T-cell (primary cell): ENCODE measurements at places on chromosomes 7 and 10.

DNA sequence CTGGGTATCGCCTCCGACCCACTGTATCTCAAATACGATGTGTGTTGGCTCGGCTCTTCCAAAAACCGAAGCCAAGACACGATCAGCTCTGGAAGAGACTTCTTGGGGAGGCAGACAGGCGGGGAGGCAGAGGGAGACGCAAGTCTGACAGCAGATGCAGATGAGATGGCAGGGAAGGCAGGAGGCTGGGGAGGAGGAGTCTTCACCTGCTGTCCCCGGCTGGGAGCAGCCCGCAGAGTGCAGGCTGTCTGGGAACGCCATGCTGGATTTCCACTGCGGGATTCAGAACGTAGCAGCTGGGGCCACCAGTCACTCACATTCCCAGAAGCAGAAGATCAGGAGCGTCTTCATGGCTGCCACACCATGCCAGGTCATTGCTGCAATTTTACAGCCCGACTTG lies 29.4 kb downstream of the CTBP2 start:
- DNase-seq = no peak

GRCh38 chr7:47576031-47576865 lies 5.7 kb downstream of the TNS3 start:
- no peak for DNase-seq

DNA sequence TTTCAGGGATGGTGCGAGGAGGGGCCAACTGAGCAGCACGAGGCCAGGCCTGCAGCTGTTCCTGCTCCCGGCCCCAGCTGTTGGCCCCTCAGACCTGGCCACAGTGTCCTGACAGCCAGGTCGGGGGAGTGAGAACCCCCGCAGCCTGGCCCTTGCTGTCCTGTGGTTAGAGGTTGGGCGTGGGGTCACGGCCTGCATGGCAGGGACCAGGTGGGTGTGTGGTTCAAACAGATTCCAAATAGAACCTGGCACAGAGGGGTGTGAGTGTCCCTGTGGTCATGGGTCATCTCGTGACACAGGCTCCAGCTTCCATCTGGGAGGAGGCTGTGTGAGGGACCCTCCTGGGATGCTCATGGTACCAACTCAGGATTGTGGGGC lies 10.3 kb downstream of the NPTX2 start:
- DNase-seq = no peak

DNA sequence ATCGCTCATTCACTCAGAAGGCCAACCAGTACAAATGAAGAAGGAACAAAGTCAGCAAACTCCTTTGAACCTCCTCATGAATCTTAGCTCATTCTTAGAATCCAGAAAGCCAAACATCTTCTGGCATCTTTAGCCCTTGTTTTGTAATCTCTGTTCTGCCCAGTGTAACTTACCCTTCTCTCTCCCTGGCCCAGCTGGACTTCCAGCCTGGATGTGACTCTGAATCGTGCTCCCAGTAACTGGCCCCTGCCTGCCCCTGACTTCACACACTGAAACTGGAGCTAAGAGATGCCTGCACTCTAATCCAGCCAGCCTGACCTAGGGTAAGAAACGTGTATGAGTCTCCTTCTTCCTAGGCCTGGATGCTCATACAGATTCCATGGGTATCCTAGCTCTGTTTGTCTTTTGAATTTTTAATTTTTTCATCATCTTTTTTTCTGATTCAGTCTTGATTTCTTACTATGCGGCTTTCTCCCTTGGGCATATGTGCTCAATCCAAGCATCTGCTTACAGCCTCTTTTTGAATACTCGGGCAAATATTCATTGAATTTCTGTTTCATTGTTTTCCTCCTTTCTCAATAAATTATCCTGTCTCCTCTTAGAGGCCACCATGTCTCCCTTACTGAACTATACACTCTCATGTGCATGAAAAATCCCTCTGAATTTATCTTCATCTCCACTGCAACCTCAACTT lies 845.6 kb upstream of the AUTS2 start:
- no peak for DNase-seq

DNA sequence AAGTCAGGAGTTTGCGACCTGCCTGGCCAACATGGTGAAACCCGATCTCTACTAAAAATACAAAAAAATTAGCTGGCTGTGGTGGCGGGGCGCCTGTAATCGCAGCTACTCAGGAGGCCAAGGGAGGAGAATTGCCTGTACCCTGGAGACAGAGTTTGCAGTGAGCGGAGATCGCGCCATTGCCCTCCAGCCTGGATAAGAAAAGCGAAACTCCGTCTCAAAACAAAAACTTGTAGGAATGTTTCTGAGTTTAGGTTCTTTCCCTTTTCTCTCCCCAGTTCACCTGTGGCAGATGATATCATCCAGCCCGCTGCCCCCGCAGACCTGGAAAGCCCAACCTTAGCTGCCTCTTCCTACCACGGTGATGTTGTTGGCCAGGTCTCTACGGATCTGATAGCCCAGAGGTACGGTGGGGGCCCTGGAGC lies 138.8 kb upstream of the BTBD16 start:
- DNase-seq = no peak

DNA sequence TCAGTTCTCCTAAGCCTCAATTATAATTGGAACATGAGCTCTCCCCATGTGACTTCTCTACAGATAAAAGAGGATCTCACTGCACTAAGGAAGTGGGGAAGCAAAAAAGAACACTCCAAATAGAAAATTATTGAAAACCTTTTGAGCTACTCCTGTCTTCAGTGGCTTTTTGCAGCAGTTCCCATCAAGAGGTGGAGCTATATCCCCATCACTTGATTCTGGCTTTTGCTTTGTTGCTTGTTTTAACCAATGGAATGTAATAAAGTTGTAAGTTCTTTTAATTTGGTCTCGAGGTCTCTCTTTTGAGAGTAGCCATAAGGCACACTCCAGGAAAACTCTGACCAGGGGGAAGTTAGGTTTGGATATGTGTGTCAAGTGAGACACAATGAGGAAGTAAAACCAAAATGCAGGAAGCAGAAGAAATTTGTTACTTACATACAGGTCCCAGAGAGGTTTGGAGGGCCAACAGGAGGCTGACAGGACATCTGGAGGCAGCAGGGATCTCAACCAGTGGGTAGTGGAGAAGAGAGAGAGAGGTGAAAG lies 569.4 kb downstream of the HTR7 start:
- no peak for DNase-seq

- no peak for DNase-seq
Measured at GRCh38 chr10:129841071-129841470, 123.0 kb downstream of the EBF3 start.

DNA sequence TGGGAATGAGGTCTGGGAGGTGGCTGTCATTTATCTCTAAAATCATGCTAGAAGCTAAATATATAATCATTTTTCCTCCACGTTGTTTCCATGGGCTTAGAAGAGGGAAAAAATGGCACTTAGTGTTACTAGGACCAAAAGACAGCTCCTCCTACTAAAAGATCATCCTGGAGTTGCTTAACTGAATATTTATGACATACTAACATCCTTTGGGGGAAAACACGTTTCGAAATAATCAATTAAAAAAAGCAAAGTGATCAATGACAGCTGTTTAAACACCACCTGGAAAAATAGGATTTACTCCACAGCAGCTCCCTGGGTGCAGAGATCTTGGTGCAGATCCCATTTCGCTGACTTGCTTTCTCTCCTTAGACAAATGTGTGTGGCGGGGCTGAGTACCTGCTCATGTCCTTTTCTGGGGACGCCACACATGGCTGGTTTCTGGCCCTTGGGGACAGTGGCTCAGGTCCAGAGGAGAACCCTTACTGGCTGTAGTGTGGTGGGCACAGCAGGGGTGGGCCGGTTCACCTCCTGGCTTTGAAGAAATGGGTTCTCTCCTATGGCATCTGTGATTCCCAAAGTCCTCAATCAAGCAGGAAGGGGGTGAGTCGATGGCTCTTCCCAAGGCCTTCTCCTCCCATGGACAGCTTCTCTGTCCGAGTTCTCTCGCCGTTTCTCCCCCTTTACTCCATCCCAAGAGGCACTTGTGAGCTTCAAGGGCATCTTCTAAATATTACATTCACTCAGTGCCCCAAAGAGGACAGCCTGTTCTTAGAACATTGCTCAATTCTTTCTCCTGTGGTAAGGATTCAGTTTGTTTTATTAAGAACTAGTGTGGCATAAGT lies 156.4 kb upstream of the KLF14 start:
- DNase-seq = no peak

DNA sequence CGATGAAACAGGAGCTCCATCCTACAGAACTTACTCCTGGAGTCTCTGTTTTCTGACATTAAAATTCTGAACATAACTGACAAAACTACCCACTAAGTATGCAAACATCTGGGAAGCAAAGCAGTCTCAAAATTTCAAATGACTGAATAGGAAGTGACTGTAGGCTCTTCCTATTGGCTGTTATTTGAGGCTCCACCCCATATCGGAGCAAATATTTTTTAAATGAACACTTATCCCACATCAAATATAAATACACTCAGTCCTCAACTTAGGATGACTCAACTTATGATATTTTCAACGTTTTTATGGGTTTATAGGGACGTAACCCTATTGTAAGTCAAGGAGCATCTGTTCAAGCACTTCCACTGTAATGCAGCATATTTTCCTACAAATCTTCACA lies 8.8 kb downstream of the HSPA12A start:
- no peak for DNase-seq

- DNase-seq = no peak
Measured at GRCh38 chr7:85010306-85010705, 176.6 kb downstream of the SEMA3D start.

DNA sequence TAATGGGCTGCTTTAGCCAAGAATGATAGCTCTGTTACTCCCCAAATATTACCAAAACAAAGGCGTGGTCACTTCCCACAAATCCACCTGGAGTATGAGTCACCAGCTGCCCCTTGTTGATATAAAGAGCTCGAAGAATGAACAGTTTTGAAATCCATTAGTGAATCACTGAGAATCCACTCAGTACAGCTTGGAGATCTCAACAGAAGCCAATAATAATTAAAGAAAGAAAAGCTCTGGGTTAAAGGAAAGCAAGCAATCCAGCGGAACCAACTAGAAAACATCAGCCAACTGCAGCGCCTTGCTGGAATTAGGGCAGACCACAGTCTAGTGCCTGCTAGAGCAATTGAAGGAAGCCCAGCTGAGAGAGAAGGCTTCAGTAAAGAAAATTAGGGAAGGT lies 576.0 kb upstream of the C7orf33 start:
- no peak for DNase-seq

GRCh38 chr10:43229208-43230061 lies 37.4 kb downstream of the RASGEF1A start:
- peak; percentile 30 for DNase-seq

- no peak for DNase-seq
Measured at GRCh38 chr7:46301677-46302076, 380.6 kb upstream of the IGFBP3 start.

DNA sequence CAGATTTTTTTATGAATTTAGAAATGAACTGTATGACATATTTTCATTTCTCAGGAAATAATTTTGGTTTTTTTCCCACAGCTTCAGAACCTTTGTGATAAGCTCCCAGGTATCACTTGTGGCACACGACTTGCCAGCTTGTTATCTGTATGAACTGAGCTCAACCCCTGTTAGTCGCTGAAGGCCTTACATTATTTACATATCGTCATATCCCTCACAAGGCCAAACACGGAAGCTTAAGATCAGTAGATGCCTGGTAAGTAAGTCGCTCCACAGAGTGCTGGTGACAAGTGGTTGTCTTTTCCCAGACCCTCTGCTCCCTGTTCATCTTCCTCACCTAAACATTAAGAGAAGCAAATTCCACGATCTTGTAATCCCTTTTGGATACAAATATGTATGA lies 55.2 kb downstream of the RAPGEF5 start:
- no peak for DNase-seq

DNA sequence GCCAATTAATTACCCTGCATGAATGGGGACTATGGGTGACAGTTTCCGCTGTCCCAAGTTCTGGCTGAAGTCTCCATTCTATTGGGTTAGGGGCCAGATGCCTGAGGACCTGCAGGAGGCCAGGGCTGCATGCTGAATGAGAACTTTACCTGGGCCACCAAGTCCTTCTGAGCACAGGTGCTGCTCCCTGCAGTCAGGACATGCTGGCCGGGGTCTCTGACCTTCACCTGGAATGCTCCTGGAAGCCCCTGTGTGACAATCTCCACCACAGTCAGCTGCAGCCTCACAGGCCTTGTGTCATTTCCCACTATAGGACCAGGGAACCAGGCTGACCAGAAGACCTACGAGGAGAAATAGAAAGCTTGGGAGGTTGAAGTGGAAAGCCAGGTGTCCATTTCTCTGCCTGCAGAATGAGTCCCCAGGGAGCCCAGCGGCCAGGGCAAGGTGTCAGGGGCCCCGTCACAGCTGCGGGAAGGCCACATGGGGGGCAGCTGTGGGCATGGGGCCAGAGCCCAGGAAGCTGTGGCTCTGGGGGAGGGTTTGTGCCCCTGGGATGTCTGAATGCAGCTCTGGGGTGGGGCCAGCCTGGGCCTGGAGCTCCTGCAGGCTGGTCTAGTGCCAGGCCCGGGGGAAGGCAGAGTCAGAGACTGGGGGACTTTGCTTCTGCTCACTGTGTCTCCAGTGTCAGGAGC lies 5.6 kb upstream of the GIMAP8 start:
- no peak for DNase-seq

- no peak for DNase-seq
Measured at GRCh38 chr7:140215281-140215680, 38.5 kb upstream of the KDM7A start.

- no peak for DNase-seq
Measured at GRCh38 chr7:135843214-135843613, 94.6 kb upstream of the FAM180A start.

DNA sequence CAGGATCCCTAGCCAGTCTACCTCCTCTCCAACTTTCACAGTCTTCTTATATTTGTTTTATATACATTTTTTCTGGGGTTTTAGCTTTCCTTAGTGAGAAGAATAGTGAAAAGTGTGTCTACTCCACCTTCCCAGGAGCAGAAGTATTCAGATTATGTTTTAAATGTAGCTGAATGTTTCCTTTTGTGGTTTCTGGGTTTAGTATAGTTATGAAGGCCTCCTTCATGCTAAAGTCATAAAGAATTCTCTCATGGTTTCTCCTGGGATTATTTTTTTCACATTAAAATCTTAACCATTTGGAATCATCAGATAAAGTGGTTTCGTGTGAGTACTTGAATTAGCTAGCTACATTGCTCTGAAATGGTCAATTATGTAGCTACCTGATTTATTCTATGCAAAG lies 50.9 kb downstream of the ANKMY2 start:
- no peak for DNase-seq

- no peak for DNase-seq
Measured at GRCh38 chr7:53191836-53192443, 156.5 kb downstream of the POM121L12 start.

DNA sequence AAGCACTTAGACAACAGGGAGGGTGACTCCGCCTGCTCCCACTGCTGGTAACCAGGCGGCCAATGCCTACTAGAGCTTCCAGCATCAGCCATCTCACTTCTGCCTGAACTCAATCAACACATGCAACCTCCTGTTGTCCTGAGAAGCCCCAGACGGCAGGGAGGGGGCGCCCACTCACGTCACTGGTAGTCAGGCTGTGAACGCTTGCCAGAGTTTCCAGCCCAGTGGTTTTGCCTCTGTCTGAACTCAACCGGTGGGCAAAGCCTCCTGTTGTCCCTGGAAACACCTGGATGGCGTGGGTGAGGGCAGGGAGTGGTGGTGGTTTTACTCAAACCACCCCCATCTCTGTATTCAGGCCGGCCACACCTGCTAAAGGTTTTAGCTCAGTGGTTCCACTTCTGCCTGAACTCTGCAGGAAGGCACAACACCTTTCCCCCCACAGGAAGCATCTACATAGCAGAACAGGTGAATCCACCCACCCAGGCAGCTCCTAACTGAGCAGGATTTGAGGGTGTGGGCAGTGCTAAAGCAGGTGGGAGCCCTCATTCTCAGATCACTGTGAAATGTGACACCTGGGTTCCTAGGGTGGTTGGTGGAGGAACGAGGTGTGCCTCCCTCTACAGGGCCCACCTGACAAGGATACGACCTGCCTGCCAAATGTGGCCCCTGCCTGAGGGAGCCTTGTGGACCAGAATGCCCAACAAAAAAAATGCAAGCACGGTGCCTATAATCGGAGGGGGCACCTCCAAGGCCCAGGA lies 563.0 kb upstream of the SEMA3D start:
- no peak for DNase-seq
